Spleen (tissue), 13 donors: ENCODE measurements at places on chromosomes 1 and 21. TPM values are rescaled to one million over a fixed set of nuclear protein-coding genes. Genes with fewer than 3 reads are reported as not detected.

DNA sequence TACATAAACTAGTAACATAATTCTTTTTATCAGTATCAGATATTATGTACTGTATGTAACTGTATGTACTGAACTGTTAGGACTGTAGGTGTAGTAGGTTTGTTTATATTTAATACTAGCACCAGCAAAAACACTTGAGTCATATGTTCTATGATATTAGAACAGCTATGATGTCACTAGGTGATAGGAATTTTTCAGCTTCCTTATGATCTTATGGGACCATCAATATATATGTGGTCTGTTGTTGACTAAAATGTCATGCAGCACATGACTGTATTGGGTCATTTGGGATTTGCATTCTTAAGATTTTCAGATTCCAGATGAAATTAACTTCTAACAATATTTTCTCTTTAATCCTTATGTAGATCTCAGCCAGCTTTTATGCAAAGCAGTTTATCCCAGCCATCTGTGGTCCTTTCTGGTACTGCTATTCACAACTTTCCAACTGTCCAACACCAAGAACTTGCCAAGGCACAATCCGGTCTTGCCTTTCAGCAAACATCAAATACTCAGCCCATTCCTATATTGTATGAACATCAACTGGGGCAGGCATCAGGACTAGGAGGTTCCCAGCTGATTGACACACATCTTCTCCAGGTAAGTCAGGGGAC lies 38.3 kb upstream of the MYOCOS start:
- H3K36me3 ChIP-seq: peaks cover 100% of the 10 kb centered on the region
- H3K4me3 ChIP-seq: no peak overlapping the region
- DNase-seq: no peak
- H3K4me1 ChIP-seq: no peaks in the 10 kb centered on the region
- H3K27me3 ChIP-seq: no peaks in the 10 kb centered on the region

DNA sequence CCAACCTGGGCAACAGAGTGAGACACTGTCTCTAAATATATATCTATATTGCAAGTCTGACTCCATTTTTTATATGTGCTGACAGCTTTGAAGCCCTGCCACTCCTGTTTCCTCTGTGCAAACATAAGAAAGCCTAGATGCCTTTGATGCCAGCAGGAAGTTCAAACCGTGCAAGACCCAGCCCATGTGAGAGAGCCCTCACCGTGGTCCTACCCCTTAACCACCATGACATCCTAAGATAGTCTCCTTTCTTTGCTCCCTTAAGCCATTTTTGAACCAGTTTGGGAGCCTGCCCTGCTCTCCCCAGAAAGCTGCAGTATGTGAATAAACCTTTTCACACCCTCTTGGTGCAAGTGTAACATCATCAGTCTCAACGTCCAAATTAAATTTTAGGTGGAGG lies 3.7 kb upstream of the DIPK1A start:
- DNase-seq: no peak
- no peaks in the 10 kb centered on the region for H3K36me3 ChIP-seq
- H3K4me1 ChIP-seq: no peaks in the 10 kb centered on the region

DNA sequence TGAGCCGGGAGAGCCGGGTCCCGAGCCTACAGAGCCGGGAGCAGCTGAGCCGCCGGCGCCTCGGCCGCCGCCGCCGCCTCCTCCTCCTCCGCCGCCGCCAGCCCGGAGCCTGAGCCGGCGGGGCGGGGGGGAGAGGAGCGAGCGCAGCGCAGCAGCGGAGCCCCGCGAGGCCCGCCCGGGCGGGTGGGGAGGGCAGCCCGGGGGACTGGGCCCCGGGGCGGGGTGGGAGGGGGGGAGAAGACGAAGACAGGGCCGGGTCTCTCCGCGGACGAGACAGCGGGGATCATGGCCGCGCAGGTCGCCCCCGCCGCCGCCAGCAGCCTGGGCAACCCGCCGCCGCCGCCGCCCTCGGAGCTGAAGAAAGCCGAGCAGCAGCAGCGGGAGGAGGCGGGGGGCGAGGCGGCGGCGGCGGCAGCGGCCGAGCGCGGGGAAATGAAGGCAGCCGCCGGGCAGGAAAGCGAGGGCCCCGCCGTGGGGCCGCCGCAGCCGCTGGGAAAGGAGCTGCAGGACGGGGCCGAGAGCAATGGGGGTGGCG lies 371 bp downstream of the ARID1A start:
- H3K4me3 ChIP-seq: peak overlapping the region; percentile 86
- DNase-seq: peak; percentile 93
- peak overlapping the region; percentile 98 for H3K27ac ChIP-seq
- no peaks in the 10 kb centered on the region for H3K36me3 ChIP-seq

DNA sequence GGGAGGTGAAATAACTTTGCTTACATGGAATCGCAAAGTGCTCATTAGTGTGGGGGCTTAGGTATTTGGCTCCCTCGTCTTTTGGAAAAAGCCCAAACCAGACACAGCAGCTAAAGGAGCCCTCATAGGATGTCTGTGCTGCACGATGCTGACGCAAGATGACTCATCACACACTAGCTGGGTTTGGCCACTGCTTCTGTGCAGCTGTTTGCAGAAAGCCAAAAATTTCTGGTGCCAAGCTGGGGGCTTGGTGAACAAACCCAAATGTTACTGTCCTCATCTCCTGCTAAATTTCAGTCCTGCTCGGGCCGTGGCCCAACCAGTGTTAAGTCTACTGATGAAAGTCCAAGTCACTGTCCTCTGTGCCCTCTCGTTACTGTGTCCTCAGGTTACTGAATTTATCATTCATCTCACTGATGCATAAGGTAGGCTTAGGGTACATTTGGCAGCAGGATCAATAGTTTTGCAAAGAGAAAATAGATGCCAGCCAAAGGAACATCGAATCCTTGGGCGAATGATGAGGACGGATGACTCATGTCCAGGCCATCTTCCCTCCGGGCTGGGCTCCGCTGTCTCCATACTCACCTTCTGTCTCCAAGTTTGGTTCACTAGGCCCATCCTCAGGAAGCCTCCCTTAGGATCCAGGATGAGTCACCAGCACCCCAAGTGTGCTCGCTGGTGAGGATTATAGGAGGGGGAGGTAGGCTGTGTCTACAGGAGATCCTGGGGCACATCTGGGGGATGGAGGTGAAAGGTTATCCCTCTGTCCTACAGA lies 177.7 kb downstream of the ADSS2 start:
- no peak for DNase-seq
- no peak overlapping the region for H3K4me3 ChIP-seq
- H3K27me3 ChIP-seq: no peaks in the 10 kb centered on the region
- no peak overlapping the region for H3K27ac ChIP-seq

SWT1 gene
- 1.7 TPM for polyA plus RNA-seq

DNA sequence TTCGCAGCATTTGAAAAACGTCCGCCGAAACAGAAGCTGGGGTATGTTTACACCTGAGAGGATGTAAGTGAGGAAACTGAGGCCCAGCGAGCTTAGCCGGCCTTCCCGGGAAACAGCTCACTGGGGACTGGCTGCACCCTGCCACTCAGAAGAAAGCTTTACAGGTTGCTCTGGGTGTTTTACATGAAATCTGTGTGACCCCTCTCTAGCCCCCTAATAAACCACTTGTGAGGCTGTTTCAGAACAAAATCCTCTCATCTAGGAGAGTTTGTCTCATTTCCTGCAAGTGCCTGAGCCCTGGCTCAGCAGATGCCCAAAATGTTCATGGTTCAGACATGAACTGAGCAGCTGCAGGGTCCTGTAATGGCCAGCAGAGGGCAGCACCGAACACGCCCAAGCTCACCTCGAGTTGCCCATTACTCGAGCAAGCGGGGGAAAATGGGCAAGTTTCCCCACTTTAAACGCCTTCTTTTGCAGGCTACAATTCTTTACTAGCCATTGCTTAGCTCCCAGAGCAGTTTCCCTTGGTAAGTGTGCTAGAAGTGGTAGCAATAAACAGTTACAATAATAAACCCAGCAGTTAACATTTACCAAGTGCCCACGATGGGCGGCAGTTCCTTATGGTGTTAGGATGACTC lies 76.4 kb downstream of the FHAD1 start:
- no peak overlapping the region for H3K4me3 ChIP-seq
- peaks cover 20% of the 10 kb centered on the region for H3K4me1 ChIP-seq
- H3K27ac ChIP-seq: no peak overlapping the region
- no peaks in the 10 kb centered on the region for H3K36me3 ChIP-seq
- H3K27me3 ChIP-seq: peaks cover 17% of the 10 kb centered on the region

AQP10 gene
- polyA plus RNA-seq: 0.19 TPM

DNA sequence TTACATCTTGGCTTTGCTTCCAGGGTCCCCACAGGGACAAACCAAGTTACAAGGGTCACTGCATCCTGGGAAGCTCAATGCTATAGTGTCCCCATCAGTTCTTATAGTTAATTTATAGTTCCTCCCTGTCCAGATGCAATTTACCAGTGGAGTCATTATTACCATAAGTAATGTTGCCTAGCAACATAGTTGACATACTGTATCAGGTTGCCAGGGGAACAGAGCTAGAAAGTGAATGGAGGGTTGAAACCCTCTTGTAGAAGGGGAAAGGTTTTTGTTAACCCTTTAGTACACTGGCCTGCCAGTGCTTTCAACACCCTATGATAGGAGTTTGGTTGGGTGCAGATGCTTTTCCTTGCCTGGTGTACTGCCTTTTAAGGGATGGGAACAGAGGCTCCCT lies 34.3 kb upstream of the TTC4 start:
- no peak overlapping the region for H3K27ac ChIP-seq
- DNase-seq: no peak
- H3K27me3 ChIP-seq: no peaks in the 10 kb centered on the region
- H3K4me1 ChIP-seq: no peaks in the 10 kb centered on the region
- no peaks in the 10 kb centered on the region for H3K36me3 ChIP-seq

VSIG8 gene
- 0.03 TPM for polyA plus RNA-seq
